Stimulated activated CD4-positive, alpha-beta T cell treated with anti-CD3 and anti-CD28 coated beads, TNF-alpha, amount 100 ng/mL, for 4 hours (primary cell): ENCODE measurements at places on chromosomes 5 and 9.

- peak; percentile 35 for DNase-seq
Measured at GRCh38 chr9:120755810-120756434, 37.3 kb downstream of the FBXW2 start.

- no peak for DNase-seq
Measured at GRCh38 chr5:40831346-40832210, 3.4 kb downstream of the RPL37 start.

- no peak for DNase-seq
Measured at GRCh38 chr5:53034832-53035231, 45.7 kb downstream of the ITGA2 start.

- DNase-seq, result no peak
Measured at GRCh38 chr5:114450437-114450836, 88.6 kb downstream of the KCNN2 start.

DNA sequence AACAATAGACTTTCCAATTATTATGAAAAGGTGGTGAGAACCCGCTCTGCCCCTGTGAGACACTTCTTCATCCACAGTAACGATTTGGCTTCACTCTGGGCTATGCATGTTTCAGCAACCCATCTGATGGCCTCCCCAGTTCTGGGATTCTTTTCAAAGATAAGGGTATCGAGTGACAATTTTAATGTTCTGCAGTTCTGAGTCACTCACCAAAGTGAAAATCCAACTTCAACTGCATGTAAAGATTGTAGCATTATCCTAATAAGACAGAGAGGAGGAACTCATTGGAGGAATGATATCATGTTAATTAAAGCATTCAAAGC, 1078.3 kb upstream of the SEMA6A start:
- DNase-seq, result no peak
